Activated CD8-positive, alpha-beta T cell treated with anti-CD3 and anti-CD28 coated beads for 36 hours (primary cell): ENCODE measurements at places on chromosomes 2 and 18. TPM values are rescaled to one million over a fixed set of nuclear protein-coding genes. Genes with fewer than 3 reads are reported as not detected.
A peak's percentile ranks its signal among the peaks of the same experiment; 100 is the strongest.

SERPINB12 gene
- not detected for total RNA-seq

GPR45 gene
- total RNA-seq: not detected

ARHGAP28 gene
- not detected for total RNA-seq

DNA sequence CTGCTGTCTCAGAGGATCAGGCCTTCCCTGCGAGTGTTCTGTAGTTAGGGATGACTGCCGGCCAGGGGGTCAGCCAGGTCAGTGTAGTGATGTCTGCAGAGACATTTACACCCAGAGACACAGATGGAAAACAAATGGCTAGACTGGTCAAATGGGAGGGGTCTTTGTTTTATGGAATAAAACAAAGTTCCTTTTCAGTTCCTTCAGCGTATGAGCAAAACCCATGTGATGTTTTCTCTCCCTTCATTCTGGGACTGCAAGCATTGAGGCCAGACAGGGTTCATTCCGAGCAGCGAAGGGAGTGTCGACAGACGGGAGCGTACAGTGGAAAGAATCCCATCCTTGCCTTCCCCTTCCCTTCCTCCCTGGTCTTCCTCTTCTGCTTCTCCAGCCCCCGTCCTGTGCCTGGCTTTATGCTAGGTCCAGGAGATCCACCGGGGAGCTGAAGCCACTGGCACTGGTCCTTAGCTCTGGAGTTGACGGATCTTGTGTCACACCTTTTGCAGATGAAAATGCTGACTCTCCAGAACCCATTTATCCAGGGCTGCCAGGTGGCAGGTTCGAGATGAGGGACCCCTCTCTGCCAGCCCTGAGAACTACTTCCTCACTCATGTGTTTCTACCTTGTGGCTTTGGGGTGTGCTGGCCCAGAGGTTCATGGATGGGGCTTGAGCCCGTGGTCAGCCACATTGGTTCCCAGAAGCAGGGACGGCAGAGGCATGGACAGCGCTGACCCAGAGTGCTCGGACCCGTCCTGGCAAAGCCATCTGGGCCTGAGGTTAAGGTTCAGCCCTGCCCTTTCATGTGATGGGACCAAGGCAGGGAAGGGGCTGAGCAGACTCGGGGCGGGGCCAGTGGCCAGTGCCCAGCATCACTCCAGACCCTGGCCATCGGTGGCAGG lies 24.2 kb downstream of the ITGB1BP1 start:
- H3K27ac ChIP-seq: no peak overlapping the region
- no peaks in the 10 kb centered on the region for H3K27me3 ChIP-seq
- no peak for DNase-seq
- no peak overlapping the region for H3K4me3 ChIP-seq

DNA sequence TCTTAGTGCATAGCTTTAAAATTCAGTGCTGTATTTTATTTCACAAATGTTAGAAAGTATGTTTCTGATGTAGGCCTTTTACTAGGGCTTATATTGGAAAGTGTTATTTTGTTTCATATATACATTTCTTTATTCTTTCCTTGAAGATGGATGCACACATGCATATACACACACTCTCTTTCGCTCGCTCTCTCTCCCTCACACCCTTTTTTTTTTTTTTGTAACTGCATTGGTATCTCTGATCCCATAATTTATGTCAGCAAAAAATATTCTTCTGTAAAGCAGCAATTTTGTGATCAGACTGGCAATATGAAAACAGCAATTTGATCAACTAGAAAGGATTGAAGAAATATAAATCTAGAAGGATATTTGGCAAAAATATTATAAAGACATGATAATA lies 2.0 kb downstream of the MBD5 start:
- peak overlapping the region; percentile 73 for H3K27ac ChIP-seq
- H3K36me3 ChIP-seq: no peaks in the 10 kb centered on the region
- no peak for DNase-seq

- no peak overlapping the region for H3K27ac ChIP-seq
- peaks cover 35% of the 10 kb centered on the region for H3K4me1 ChIP-seq
- peaks cover 79% of the 10 kb centered on the region for H3K27me3 ChIP-seq
Observed at GRCh38 chr2:181683518-181684453, 3.5 kb upstream of the NEUROD1 start.

DNA sequence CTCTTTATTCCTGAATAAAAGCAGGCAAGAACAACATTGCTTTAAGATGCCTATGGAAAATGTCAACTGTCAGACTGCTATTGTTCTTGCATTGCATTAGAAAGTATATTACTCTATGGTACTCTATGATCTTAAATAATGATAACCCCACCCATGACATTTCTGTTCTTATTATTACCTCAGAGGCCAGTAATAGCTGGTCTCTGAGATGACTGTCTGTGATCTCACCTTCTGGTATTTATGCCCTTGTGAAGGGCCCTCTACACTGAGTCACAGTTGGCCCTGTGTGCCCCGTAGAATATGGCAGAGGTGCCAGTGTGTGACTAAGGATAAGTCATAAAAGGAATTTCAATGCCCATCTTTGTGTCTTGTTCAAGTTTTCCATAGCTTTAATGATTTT lies 61.0 kb downstream of the SPP2 start:
- no peaks in the 10 kb centered on the region for H3K4me1 ChIP-seq
- no peak overlapping the region for H3K27ac ChIP-seq
- no peaks in the 10 kb centered on the region for H3K27me3 ChIP-seq
- no peak for DNase-seq
- H3K4me3 ChIP-seq: no peak overlapping the region
- H3K36me3 ChIP-seq: no peaks in the 10 kb centered on the region
